AG08395 (cell line): ENCODE measurements at places on chromosomes 4 and X.

DNA sequence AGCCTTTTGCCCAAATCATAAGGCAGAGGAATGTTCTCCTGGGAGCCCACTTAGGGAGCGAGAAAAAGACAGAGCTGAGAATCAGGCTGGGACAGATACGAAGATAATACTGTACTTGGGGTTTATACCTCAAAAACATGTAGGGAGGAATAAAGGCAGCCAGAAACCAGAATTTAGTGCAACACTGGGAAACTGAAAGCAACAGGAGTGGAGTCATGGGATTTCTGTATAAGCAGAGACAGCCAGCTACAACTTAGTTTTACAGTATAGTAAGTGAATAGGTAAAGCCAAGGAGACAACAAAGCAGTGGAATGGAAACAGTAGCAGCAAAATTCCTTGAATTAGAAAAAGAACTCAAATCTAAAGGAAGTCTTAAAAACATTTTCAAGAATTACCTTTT, 413.2 kb downstream of the FAT4 start:
- no peak for DNase-seq

- DNase-seq = no peak
Measured at GRCh38 chrX:23861215-23861896, 46.4 kb downstream of the APOO start.

GRCh38 chr4:179530958-179531357, 2088.7 kb upstream of the AGA start:
- DNase-seq = no peak

DNA sequence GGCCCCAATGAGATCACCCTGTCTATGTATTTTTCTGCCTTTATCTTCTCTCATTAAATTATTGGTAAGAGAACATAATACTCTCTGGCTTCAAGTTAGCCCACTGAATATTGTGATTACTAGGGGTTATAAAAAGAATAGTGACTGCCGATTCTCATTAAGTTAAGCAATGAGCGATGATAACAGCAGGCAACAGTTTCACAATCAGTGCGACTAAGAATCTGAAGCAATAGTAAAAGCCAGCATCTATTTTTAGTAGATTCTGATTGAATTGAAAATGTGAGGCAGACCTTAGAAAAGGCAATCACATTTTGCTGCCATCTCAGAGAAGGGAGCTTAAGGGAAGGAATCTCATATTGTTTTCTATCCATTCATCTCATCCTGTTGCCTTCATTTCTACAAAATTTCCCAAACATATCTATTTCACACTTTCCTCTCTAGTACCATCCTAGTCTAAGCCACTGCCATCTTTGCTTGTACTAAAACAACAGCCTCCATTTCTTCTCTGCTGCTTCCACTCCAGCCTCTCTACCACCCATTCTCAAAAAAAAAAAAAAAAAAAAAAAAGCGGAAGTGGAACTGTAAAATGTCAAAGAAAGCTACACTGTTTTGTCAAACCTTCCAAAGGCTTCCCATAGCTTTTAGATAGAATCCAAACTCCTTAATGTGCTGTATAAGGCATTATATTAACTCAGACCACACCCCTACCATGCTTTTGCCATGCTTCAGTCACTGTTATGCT, 17.4 kb downstream of the GABRA4 start:
- DNase-seq = no peak

DNA sequence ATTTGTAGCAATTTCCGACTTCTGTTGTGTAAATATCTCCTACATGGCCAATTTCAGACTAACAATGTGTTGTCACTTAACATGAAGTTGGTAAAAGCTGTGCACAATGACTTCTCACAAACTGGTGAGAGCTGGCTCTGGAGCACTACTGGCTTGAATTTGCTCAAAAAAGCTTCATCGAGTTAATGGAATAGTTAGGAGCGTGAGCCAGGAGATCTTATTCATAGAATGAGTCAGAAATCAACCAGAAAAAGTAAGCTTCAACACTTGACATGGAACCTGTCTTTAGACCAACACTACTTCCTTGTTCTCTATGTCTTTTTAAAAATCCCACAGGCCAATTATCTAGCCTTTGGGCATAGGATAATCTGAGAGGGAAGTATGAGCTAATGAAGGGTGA, 7.9 kb upstream of the CHRDL1 start:
- no peak for DNase-seq

DNA sequence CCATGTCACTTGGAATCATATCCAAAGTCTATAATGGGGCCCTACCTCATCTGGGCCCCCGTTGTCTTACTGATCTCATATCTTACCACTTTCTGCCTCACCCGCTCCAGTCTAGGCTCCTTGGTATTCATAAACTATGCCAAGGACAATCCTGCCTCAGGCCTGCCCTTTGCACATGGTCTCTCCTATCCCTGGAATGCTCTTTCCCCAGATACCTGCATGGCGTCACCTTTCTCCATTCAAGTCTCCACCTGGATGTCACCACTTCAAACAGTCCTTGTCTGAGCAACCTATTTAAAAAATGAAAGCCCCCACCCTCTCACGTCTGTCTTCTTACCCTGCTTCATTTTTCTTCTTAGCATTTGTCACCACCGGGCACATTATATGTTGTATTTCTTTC, 8.2 kb downstream of the VGLL1 start:
- DNase-seq = no peak

GRCh38 chrX:17028356-17028755, 81.9 kb downstream of the REPS2 start:
- no peak for DNase-seq

- DNase-seq = peak; percentile 76
Measured at GRCh38 chr4:76011700-76012387, 4.5 kb upstream of the CXCL9 start.

DNA sequence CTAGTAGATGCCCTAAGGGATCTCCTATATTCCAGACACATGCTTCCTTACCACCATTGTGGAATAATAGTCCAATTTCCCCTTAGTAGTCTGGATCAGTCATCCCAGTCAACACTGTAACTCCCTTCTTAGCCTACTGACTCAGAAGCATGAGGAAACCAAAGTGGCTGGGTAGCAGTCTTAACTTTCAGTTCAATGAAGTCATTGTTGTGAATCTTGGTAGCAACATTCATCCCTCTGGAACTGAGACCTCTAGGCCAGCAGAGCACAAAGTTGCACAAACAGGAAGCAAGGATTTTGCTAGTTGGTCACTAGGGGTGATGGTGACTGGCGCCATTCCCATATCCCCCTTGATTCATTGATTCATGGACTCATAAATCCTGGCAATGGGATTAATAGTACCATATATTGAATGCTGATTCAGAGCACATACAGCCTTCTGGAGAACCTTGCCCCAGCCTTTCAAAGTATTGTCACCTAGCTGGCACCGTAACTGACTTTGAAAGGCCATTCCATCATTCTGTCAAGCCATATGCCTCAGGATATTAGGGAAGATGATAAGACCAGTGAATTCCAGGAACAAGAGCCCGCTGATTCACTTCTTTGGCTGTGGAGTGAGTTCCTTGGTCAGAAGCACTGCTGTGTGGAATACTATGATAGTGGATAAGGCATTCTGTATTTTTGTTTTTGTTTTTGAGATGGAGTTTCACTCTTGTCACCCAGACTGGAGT, 19.7 kb upstream of the GPAT3 start:
- peak; percentile 69 for DNase-seq

- DNase-seq = no peak
Measured at GRCh38 chr4:8284391-8284790, 14.8 kb downstream of the HTRA3 start.

- DNase-seq = no peak
Measured at GRCh38 chrX:40391662-40392061, 189.1 kb upstream of the ATP6AP2 start.

GRCh38 chrX:129653971-129654651, 645 bp downstream of the APLN start:
- DNase-seq = no peak

- DNase-seq = no peak
Measured at GRCh38 chr4:79526641-79527565, 118.9 kb upstream of the GK2 start.

- no peak for DNase-seq
Measured at GRCh38 chr4:109432203-109432602, 1.4 kb upstream of the SEC24B start.

DNA sequence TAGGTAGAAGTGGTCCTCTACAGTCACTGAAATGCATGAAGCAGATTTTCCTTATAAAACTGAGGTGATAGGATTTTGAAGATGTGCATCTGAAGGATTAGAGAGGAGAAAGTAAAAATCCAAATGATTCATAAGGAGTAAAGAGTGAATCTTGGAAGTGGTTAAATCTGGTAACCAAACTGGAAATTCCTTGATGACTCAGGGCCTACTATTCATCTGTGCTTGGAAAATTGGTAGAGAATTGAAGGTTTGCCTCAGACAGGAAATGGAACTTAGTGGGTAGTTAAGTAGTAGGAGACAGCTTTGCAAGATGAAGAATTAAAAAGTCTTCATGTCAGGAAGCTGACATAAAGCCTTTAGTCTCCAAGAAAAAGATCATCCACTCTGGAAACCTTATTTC, 368.9 kb upstream of the CTSO start:
- DNase-seq = peak; percentile 69

- no peak for DNase-seq
Measured at GRCh38 chr4:164252286-164252685, 501.6 kb upstream of the SMIM31 start.
